Astrocyte of the cerebellum (primary cell): ENCODE measurements at places on chromosomes 1 and 21.
A peak's percentile ranks its signal among the peaks of the same experiment; 100 is the strongest.

- DNase-seq: peak; percentile 54
Observed at GRCh38 chr21:37087188-37087587, 14.1 kb downstream of the TTC3 start.

- no peak for DNase-seq
Observed at GRCh38 chr1:159239551-159240220, 35.0 kb downstream of the ACKR1 start.

DNA sequence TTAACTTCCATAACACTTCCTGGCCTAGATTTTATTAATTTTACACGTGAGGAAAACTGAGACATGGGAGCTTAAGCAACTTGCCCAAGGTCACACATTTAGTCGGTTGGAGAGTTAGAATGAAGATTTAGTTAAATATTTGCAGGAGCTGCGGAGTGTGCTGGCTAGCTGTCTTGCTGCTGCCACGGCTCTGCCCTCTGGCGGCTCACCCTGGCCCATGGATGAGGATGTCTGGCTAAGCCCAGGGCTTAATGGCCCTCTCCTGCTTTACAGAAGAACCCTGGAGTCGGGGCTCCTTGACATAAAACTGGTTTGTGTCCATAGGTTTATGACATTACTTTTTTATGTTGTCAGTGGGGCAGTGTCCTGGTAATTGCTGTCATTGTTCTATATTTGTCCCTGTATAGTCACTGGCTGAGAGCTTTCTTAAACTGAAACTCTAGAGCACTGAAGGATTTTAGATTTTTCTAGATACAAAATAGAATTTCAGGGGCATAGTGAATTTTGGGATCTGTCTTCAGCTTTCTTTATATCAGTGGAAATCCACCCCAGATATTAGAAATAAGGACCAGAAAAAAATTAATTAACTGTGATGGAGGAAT lies 88.9 kb upstream of the WLS start:
- peak; percentile 33 for DNase-seq

- DNase-seq: no peak
Observed at GRCh38 chr1:165823552-165824268, 3.7 kb upstream of the UCK2 start.

DNA sequence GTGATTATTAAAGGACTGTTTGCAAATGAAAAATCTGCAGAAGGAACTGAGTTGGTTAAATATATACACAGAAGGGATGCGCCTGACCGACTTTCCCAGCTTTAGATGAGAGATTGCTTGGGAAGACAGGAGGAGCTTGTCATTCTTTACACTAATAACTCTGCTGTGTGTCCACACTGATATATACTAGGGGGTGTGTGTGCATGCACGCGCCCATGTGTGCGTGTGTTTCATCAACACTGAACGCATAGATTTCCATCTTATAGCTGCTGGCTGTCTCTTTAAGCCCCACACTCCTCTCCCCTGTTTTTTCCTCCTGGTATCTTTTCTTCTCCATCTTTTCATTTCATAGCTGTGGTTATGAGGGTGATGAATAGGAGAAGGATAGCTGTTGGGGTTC lies 6.9 kb upstream of the KAZN start:
- no peak for DNase-seq

- DNase-seq: no peak
Observed at GRCh38 chr21:42617486-42617885, 35.9 kb upstream of the PDE9A start.

- no peak for DNase-seq
Observed at GRCh38 chr1:19689856-19690255, 25.2 kb downstream of the HTR6 start.

- DNase-seq: no peak
Observed at GRCh38 chr1:82091729-82092128, 291.0 kb downstream of the ADGRL2 start.

DNA sequence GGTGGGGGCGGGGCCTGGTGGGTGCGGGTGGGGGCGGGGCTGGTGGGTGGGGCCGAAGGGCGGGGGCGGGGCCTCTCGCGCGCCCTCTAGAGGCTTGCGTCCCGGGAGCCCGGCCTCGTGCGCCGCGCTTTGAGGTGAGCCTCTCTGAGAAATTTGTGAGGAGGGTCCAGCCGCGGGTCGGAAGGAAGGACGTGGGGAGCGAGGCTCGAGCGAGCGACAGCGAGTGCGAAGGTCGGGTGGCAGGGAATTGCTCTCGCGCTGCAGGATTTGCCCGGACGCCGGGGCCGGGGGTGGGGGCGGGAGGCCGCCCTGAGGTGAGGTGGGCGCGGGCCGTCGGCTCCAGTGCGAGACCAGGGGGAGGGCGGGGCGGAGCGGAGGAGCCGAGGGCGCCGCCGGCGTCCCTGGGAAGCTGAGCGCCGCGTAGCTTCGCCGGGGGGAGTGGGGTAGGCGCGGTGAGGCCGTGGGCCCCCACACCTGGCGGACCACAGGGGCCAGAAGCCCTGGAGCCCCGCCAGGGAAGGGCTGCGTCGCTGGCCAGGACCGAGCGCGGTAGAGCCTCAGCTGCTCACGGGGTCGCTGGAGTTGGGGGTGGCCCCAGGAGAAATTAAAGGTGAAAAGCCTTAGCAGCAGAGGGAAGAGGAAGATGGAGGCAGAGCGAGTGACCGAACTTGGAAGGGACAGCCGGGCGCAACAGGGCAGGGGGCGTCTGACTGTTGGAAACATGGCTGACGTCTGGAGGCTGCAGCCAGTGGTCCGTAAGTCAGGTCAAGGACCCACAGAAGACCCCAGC lies 754 bp upstream of the LSS start:
- no peak for DNase-seq

DNA sequence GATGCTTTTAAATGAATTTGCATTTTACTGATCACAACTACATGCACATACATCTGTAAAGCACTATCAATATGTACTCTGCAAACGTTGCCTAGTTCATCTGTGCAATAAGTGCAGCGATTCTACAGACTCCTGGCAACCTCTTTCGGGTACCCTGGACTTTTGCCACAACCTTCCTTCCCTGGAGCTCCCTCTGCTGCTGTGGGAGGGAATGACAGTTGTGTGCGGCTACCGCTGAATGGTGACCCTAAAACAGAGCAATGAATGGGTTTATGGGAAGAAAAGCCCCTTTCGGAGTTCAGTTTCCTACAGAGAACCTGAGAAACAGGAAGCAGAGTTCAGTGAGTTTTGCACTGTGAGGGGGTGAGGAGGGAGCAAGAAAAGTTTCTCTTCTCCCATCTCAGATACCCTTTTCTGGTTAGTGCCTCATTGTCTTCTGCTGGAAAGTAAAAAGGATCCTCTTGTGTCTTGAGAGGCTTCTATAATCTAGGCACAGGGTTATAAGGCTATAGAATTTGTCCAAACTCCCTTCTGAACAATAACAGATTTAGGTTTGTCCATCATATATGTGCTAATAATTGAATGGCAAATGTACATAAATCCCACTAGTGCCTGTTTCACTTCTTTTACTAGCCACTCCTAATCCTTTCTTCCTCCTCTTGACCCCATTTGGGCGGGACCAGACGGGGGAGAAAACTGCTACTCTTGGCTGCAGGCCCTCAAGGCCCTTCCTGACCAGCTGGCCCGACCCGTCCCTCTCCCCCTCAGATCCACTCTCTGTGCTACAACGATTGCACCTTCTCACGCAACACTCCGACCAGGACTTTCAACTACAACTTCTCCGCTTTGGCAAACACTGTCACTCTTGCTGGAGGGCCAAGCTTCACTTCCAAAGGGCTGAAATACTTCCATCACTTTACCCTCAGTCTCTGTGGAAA lies 19.8 kb upstream of the SARS1 start:
- DNase-seq: no peak

DNA sequence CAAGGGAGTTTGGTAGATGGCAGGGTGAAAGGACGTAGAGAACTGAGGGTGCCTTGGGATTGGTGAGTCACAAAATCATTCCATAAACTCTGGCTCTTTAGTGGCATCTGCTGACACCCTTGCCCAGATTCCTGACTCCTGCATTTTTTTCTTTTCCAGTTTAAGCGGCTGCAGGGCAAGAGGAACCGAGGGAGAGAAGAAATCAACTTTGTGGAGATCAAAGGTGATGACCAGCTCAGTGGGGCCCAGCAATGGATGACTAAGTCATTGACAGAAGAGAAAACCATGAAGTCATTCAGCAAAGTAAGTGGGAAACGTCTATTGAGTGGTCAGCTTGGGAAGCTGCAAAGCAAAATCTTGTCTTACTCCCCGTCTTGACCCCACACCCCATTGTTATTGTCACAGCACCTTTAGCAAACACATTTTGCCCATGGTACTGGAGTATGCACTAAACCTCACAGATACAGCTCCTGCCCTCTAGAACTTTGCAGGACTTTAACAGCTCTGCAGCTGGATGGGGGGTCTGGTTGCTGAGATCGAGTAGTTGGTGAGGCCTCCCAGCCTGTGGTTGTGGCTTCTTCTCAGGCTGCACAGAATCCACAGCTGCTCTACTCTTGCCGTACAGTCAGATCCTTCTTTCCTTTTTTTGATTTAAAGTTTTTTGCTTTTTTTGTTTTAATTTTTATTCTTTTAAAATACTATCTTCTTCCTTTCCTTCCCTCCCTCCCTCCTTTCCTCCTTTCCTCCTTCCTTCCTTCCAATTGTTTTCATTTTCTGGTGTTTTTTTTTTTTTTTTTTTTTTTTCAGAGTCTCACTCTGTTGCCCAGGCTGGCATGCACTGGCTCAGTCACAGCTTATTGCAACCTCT lies 21.9 kb downstream of the SH2D2A start:
- no peak for DNase-seq

DNA sequence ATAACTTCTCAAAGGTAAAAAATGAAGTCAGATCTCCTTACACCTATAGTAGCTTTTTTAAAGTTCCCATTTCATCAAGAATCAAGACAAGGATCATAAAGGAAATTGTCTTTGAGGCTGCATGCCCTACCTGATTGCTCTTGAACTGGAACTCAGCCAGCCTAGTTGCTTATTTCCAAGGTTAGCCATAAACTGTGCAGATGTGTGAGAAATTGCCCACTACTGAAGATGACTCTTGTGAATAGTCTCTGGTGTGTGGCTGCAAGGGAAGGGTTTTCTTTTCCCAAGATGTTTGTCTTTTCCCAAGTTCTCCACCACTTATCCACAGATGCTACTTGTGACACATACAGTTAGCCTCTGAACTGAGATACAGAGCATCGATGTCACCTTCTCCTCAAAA lies 81.7 kb upstream of the DUSP10 start:
- DNase-seq: no peak

DNA sequence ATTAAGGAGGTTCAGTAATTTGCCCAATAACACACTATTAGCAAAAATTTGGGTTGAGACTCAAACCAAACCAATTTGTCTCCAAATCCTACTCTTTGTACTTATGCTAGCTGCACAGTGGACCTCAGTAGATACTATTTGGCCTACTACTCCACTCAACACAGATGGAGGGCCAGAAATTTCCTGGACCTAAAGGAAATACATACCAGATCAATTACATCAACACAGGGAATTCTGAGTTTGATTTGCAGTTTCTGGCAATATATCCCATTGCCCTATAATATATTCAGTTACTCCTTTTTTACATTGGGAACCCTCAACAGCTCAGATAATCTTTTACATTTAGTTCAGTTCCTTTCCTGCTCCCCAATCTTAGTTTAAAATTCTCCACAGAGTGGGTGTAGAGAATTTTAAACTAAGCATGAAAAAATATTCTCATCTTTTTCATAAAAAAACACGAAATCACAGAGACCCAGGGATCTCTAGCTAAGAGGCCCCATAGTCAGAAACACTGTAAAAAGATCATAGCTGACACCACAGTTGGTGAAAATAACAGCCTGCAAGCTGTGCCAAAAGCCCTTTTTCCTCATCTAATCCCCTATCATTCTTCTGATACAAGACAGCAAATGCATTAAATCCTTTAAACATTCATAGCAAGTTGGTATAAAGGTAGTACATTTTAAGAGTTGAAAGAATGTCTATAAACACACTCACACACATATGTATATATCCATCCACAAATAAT lies 317.7 kb upstream of the ESRRG start:
- no peak for DNase-seq

- DNase-seq: no peak
Observed at GRCh38 chr1:2538872-2539271, 8.8 kb upstream of the HES5 start.
